ENCODE measurements at places on chromosomes 12 and 14.
A peak's percentile ranks its signal among the peaks of the same experiment; 100 is the strongest.

DNA sequence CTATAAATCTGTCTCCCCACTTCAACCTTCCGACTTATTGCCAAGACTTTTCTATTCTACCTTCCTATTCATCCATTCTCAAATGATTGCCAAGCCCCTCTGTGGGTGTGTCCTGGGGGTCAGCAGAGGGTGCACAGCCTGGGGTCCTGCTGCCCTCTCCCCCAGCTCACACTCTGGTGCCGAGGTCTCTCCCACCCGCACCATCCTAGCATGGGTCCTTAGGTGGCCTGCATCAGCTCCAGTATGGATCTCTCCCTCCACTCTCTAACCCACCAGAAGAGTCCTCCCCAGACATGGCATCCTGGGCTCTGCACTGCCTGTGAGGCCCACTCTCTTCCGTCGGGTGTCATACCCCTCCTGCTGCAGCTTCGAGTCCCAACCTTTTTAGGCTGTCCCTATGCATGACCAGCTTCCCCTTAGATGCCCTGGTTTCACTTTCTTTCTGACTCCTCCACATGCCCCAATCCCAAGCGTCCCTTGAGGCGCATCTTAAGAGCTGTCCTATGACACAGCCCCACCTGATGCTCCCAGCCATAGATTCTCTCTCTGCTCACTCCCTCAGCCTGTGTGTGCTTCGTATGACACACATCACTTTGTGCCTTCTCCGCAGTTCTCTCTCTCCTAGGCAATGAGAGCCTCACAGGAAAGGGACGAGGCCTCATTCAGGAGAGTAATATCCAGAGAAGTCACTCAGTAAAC is 43.9 kb downstream of the GIT2 start:
- no peak for DNase-seq

DNA sequence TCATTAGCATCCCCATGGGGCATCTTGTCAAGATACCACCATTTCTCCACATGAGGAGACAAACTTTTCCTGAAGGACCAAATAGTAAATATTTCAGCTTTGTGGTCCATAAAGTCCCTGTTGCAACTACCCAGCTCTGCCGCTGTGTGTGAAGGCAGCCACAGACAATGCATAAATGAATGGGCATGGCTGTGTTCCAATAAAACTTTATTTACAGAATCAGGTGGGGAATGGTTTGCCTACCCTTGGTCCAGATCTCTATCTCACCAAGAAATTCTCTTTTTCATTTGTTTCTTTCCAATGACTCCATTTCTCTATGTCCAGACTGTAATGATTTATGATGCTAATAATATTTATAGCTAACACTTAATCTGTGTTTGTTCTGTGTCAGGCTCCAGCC is 409.3 kb upstream of the TBX3 start:
- DNase-seq, result no peak

GRCh38 chr14:95774265-95775160 is 60.6 kb upstream of the TCL1A start:
- DNase-seq, result peak; percentile 24

- no peak for DNase-seq
Observed at GRCh38 chr12:89969093-89969492, 260.5 kb upstream of the ATP2B1 start.

GRCh38 chr12:124928912-124929530 is 14.6 kb upstream of the UBC start:
- DNase-seq, result no peak

- DNase-seq, result no peak
Observed at GRCh38 chr12:96425951-96426350, 25.7 kb upstream of the CDK17 start.

DNA sequence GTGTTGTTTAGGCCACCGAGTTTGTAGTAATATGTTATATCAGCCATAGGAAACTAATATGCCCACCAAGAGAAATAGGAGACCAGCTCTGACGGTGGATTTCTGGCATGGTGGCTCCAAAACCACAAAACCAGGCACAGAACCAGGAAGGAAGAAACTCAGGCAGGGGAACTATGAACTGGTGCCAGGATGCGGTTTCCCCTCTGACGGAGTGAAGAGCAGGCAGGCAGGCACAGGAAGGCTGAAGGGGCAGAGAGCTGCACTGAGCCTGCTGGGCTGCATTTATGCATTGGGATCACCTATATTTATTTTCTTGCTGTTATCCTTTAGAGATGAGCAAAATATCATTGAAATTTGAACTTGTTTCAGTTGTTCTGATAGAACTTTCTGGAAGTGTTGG is 479.4 kb downstream of the VRK1 start:
- no peak for DNase-seq

DNA sequence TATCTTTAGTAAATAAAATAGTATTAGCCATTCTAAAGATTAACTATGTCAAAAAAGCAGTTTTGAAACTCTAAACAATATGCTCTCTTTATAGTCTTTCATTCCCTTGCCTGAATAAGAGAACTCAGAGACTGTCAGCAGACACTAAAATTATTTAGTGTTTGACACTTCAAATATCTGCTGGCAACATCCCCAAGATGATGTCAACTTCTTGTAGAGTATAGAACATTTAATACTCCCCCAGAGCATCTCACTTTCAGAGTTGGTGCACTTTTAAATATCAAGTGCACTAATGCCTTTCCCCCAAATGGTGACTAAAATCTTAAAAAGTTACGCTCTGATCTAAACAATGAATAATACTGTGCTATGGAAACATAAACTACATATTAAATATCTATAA is 374.9 kb downstream of the SLC6A15 start:
- no peak for DNase-seq

DNA sequence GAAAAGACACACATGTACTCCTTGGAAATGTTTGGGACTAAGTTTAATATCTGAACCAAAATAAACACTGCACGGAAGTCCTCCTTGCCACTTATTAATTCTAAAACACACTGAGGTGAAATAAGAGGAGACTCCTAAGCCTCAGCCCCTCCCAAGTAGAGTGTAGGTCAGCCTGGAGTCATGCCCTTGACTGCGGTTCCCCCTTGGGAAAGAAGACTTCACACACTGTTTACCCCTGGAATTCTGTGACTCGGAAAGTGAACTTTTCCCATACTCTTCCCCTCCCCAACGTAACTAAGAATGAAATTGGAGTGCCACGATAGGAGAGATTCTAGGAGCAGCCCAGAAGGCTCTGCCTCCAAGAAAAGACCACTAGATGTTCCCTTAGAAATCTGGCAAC is 8.6 kb upstream of the TFCP2 start:
- DNase-seq, result no peak

DNA sequence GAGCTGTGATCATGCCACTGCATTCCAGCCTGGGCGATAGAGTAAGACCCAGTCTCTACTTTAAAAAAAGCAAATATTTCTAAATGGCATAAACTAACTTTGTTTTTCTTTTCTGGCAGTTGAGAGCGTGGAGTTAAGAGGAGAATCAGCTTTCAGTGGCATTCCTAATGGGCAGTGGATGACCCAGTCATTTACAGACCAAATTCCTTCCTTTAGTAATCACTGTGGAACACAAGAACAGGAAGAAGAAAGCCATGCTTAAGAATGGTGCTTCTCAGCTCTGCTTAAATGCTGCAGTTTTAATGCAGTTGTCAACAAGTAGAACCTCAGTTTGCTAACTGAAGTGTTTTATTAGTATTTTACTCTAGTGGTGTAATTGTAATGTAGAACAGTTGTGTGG is 21.2 kb downstream of the TDG start:
- DNase-seq, result no peak

- no peak for DNase-seq
Observed at GRCh38 chr14:22282417-22282816, 306.6 kb downstream of the DAD1 start.

DNA sequence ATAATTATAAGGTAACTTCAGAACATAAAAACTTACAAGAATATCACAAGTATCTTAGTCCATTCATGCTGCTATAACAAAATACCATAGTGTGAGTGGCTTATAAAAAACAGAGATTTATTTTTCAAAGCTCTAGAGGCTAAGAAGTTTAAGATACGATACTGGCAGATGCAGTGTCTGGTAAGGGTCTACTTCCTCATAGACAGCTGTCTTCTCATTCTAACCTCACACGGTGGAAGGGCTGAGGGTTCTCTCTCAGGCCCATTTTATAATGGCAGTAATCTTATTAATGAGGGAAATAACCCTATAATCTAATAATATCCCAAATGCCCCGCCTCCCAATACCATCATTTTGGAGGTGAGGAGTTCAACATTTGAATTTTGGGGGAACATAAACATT is 23.7 kb upstream of the OSBPL8 start:
- DNase-seq, result no peak

- DNase-seq, result no peak
Observed at GRCh38 chr12:102429211-102430154, 50.9 kb downstream of the IGF1 start.

GRCh38 chr12:119088685-119089379 is 89.9 kb upstream of the HSPB8 start:
- no peak for DNase-seq

GRCh38 chr14:84922370-84922769 is 607.6 kb upstream of the FLRT2 start:
- no peak for DNase-seq

- DNase-seq, result no peak
Observed at GRCh38 chr14:20470603-20470901, 1.3 kb downstream of the PNP start.

GRCh38 chr12:124910561-124911478 is 3.6 kb downstream of the UBC start:
- DNase-seq, result no peak

- no peak for DNase-seq
Observed at GRCh38 chr14:34676516-34677211, 37.7 kb downstream of the CFL2 start.
